ENCODE measurements at places on chromosomes 4 and X. TPM values are rescaled to one million over a fixed set of nuclear protein-coding genes. Genes with fewer than 3 reads are reported as not detected.
A peak's percentile ranks its signal among the peaks of the same experiment; 100 is the strongest.

DNA sequence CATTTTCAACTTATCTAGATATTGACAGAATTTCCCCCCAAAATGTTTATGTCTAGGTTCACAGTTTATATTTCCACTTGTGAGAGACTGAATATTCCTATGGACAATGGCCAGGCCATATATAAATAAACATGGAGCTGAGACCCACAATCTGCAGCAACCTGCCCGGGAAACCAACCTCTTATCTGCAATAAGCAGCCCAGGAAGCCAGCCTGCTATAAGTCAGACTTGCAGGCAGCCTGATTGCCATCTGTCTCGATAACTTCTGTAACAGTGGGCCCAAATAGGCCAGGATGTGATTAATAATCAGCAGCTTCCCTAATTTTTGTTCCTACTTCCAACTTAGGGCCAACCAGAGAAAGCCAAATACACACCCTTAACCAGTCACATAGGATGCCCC is 5.2 kb upstream of the NAP1L5 start:
- DNase-seq: no peak

Gene RENBP
- total RNA-seq: 8.6 TPM

Gene ATOH1
- total RNA-seq: not detected

GRCh38 chrX:147832707-147833348 is 78.9 kb upstream of the FMR1 start:
- DNase-seq: no peak

Gene MAGEA11
- not detected for total RNA-seq

GRCh38 chrX:134572816-134573682 is 85.2 kb downstream of the PLAC1 start:
- DNase-seq: no peak

DNA sequence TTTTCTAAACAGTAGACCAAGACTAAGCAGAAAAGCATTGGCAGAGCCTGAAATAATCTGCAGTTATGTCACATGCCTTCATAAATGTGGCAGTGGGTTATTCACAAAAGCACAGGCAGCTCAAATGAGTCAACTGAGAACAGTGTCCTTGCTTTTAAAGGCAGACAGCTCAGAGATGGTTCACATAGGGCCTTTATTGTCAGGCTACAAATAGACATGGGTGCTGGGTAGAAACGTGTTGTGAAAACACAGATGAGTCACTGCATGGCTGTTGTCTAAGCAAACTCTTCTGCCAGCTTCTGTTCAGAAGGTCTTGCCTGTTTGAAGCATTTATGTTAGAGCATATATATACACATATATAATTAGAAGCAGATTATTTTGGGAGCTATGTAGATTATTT is 118.0 kb downstream of the SLC4A4 start:
- DNase-seq: no peak

- no peak for DNase-seq
These were observed 541.4 kb upstream of the BOD1L1 start for GRCh38 chr4:14168919-14169318.

GRCh38 chr4:147583876-147584275 is 33.3 kb upstream of the TMEM184C start:
- DNase-seq: no peak

- no peak for DNase-seq
These were observed 127.3 kb upstream of the FAT4 start for GRCh38 chr4:125187226-125188176.

- no peak for DNase-seq
These were observed 65.8 kb downstream of the ARHGEF6 start for GRCh38 chrX:136714626-136715599.

Gene CBR4
- total RNA-seq: 21.3 TPM

Gene FABP2
- 0.57 TPM for total RNA-seq

Gene NDNF
- 5.1 TPM for total RNA-seq

Gene FDCSP
- not detected for total RNA-seq

DNA sequence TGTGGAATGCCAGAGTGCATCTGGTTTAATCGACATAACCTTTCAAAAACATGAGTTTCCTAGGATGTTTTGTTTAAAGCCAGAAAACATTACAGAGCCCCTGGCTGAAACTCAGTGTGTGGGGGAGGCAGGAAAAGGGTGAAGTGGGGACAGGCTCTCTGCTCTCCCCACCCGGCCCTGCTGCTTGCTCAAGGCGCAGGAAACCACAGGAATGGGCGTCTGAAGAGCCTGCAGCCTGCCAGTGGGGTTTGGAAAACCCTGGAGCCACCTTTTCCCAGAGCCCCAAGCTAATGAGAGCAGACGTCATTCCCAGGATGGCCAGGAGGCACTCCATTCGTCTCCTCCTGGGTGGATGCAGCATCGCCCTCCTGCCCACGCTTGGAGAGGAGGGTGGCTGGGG is 240.6 kb downstream of the AFAP1 start:
- no peak for DNase-seq

Gene PNCK
- 7.6 TPM for total RNA-seq

Gene LRRC66
- total RNA-seq: 0.86 TPM

GRCh38 chr4:159104694-159105414 is 2.0 kb downstream of the RAPGEF2 start:
- no peak for DNase-seq

Gene WDR17
- total RNA-seq: 0.83 TPM

DNA sequence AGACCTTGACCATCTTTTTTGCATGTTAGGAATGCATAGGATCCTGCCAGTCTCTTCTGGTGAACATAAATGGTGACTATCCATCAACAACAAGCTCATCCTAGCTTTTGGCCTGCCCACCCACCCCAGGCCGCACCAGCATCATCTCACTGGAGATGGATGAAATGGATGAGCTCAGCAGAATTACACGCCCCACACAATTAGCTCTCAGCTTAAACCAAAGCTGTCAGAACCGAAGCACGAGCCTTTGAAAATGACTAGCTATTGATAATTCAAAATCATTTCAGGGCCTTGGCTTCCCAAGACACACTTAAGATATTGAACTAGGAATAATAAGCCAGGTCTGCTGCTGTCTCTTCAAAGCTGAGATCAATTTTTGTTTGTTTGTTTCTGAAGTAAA is 62.5 kb upstream of the MND1 start:
- no peak for DNase-seq

- no peak for DNase-seq
These were observed 26.5 kb upstream of the FUNDC1 start for GRCh38 chrX:44569122-44569521.

Gene PAGE2B
- not detected for total RNA-seq

DNA sequence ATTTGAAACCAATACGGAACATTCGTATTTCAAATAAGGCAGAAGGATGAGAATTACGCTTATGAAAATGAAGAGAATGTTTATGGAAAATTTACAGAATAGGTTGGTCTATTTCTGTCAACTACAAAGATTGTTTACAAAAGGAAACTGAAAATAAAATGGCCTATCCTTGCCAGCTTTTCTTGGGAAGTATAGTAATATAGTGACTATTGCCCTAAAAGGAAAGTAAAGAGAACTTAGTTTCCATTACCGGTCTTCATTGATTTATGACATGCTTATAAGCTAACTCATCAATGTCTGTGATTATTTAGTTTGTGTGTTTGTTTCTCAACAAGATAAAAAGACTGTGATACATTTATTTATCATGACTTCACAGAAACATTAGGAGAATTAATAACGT is 2.9 kb upstream of the SPRY1 start:
- DNase-seq: no peak

GRCh38 chrX:44143061-44143602 is 169.9 kb upstream of the NDP start:
- no peak for DNase-seq

GRCh38 chrX:1202251-1202650 is 10.2 kb downstream of the CRLF2 start:
- peak; percentile 53 for DNase-seq

- no peak for DNase-seq
These were observed 41.1 kb upstream of the WDR1 start for GRCh38 chr4:10157478-10158332.

Gene TSPAN7
- total RNA-seq: 13.0 TPM

Gene IL9R
- 0.11 TPM for total RNA-seq

- no peak for DNase-seq
These were observed 366.7 kb downstream of the PCDH7 start for GRCh38 chr4:31086756-31087330.

Gene TKTL1
- 3.2 TPM for total RNA-seq

- no peak for DNase-seq
These were observed 64.8 kb upstream of the CXXC4 start for GRCh38 chr4:104559502-104559901.

- DNase-seq: no peak
These were observed 616.8 kb downstream of the BCOR start for GRCh38 chrX:39480963-39481362.

Gene DCAF8L2
- not detected for total RNA-seq

DNA sequence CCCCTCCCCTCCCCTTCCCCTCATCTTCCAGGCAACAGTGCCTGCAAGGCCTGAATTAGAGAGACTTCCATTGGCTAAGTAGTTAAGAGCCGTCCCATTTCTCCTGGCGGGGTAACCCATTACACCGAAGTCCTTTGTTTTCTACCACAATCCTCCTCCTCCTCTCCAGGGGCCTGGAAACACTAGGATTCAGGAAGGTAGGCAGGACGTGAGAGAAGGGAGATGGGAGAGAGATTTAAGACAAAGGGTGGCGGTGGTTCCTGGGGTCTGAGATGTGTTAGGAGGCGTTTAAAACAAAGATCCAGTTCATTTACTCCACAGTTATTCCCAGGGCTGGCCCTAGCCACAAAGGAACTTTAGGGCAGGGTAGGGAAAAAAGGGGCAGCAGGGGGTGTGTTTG is 28.0 kb downstream of the NYX start:
- DNase-seq: no peak

Gene FGB
- total RNA-seq: not detected

Gene ACSL4
- 49.4 TPM for total RNA-seq

DNA sequence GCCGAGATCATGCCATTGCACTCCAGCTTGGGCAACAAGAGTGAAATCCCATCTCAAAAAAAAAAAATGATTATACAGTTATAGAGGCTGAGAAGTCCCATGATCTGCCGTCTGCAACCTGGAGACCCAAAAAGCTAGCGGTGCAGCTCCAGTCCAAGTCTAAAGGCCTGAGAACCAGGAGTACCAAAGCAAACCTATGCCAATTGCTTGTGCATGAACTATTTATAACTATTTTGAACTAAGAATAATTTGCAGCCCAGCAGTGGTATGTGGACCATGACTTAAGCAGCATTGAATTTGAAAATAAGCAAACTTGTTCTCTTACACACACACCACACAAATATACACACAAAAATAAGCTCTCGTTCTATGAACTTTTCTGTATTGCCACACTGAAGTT is 51.8 kb downstream of the TASL start:
- DNase-seq: no peak

GRCh38 chr4:152537881-152538280 is 2.0 kb upstream of the FBXW7 start:
- no peak for DNase-seq

Gene SH3BP2
- 19.1 TPM for total RNA-seq

Gene HCCS
- 56.0 TPM for total RNA-seq

GRCh38 chr4:95387719-95388118 is 161.1 kb downstream of the UNC5C start:
- DNase-seq: no peak

- DNase-seq: no peak
These were observed 106.3 kb downstream of the TRAPPC11 start for GRCh38 chr4:183765251-183765911.

- DNase-seq: no peak
These were observed at the start of gene ABCG2 for GRCh38 chr4:88158489-88159228. Gene ABCG2 (minus strand): TSS chr4:88158639. CDS start chr4:88139995, 18,644 bp downstream.

GRCh38 chrX:120825146-120825545 is 50.5 kb downstream of the CT47B1 start:
- DNase-seq: no peak
